ENCODE measurements at places on chromosomes 4 and X. TPM values are rescaled to one million over a fixed set of nuclear protein-coding genes. Genes with fewer than 3 reads are reported as not detected.
A peak's percentile ranks its signal among the peaks of the same experiment; 100 is the strongest.

DNA sequence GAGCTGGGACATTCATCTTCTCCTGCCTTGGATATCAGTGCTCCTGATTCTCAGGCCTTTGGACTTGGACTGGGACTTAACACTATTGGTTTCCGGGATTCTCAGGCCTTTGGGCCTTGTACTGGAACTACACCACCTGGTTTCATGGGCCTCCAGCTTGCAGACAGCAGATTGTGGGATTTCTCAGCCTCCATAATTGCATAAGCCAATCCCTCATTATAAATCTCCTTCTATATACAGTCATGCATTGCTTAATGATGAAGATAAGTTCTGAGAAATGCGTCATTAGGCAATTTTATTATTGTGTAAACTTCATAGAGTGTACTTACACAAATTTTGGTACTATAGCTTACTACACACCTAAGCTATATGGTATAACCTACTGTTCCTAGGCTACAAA is 8.9 kb upstream of the CCNG2 start:
- no peak for DNase-seq

- DNase-seq, result no peak
These were observed 807 bp downstream of the HMX1 start for GRCh38 chr4:8870647-8871416.

DNA sequence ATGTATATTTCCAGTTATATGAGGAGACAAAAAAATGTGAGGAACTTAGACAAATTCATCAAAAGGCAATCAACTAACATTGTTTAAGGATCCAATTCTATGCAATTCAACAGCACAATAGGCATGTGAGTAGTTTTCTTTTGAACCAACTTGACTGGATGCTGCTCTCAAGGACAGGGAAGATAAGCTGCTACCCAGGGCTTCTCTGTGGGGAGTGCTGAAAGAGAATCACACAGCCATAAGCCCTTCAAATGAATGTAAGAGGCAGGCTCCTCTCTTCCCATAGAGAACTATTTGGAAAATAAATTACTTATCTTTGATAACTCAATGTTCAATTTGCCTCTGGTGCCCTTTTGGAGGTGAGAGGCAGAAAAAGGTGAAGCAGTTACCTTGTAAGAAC is 1413.6 kb downstream of the PCDH7 start:
- DNase-seq, result no peak

GRCh38 chrX:10280071-10280470 is 123.3 kb downstream of the CLCN4 start:
- DNase-seq, result no peak

GRCh38 chr4:34629451-34629850 is 1614.9 kb downstream of the ARAP2 start:
- no peak for DNase-seq

- peak; percentile 15 for DNase-seq
These were observed 182.2 kb downstream of the BMPR1B start for GRCh38 chr4:94939791-94940519.

DNA sequence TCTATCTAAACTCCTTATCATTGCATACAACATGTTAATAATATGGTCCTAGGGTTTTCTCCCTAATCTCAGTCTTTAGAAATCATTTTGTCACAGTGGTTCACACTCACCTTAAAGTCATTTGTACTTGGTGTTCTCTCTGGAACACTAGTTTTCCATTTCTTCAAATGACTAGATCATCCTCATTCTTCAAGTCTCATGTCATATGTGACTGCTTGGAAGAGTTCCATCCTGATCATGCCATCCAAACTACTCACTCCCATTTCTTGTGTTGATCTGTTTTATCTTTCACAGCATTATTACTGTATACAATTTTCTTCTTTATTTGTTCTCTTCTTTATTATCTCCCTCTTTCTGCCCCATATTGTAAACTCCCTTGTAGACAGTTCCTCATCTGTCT is 66.5 kb downstream of the HTR2C start:
- DNase-seq, result no peak

DNA sequence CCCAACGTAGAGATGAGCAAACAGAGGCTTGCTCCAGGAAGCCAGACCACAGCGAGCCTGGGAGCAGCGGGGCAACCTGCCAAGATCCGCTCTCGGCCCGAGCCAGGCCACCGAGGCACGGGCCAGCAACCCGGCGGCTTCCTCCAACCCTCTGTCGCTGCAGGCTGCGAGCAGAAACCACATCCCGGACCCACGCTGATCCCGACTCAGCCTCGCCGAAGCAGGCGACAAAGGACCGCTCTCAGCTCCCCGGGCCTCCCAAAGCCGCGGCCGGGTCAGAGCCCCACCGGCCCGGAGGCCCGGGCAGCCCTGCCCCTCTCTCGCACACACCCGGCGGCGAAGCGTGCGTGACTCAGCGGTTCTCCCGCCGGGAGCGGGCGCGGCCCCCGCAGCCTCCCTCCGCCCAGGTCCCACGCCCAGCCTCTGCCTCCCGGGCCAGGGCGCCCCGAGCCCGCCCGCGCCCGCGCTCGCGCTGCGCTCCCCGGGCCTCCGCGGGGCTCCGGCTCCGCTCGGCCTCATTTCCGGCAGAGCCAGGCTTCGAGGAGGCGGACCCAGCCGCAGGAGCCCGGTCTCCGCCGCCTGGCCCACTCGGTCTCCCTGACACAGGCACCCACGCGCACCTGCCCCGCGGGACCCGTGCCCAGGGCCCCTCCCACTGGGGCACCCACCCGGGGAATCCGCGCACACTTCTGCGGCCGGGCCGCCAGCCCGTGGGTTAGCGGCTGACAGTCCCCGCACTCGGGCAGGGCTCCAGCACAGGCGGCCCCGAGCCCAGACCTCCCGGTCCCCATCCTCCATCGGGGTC is 1.7 kb downstream of the PPP2R2C start:
- peak; percentile 34 for DNase-seq

DNA sequence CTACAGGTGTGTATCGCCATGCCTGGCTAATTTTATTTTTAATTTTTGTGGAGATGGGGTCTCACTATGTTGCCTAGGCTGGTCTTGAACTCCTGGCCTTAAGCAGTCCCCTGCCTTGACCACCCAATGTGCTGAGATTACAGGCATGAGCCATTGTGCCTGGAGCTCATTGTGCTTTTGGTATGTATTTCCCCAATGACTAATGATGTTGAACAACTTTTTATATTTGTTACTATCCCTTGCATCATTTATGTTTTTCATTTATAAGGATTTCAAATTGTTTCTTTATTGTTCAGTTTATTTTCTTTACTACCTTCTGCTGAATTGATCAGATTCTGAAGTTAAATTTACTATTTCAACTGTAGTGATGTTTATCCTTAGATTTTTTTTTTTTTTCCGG is 199.7 kb downstream of the CEP135 start:
- DNase-seq, result no peak

GRCh38 chrX:56066016-56066415 is 166.1 kb upstream of the KLF8 start:
- DNase-seq, result no peak

GRCh38 chrX:40176351-40177116 is 78.8 kb upstream of the BCOR start:
- no peak for DNase-seq

- DNase-seq, result no peak
These were observed 95.6 kb upstream of the CBR4 start for GRCh38 chr4:169105620-169106019.

GRCh38 chr4:112523008-112523721 is 7.2 kb upstream of the NEUROG2 start:
- DNase-seq, result no peak

DNA sequence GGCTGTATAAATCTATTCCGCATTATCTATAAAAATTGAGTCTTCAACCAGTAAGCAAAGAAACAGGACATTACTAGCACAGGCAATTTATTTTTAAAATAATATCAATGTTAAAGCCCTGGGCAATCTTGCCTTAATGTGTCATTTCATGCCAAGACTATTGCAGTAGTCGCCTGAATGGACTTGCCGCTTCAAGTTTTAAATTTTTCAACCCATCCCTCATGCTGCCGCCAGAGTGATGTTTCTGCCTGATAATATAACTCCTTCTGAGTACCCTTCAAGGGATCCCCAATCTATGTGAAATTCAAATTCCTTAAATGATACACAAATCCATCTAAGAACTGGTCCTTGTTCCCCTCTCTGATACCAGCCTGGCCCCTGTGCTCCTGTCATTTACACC is 66.9 kb downstream of the PRSS12 start:
- no peak for DNase-seq

- DNase-seq, result no peak
These were observed 2.7 kb downstream of the BEX3 start for GRCh38 chrX:103378990-103379389.

DNA sequence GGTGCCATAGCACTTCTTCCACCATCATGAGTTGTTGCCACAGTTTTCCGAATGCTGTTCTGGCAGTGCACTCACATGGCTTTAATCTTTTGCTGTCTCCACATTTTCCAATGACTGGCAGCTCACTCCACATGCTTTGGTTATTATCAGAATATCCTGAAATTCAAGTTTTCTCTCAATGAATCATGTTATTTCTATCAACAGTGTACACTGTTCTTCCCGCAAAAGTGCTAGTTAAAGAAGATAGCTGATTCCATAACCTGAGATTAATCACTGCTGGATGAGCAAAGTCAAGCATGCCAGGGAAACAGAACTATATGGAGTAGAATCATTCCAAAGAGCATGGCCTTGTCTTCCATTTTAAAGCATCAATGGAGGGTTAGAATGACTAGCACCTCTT is 14.6 kb upstream of the IL13RA2 start:
- no peak for DNase-seq

DNA sequence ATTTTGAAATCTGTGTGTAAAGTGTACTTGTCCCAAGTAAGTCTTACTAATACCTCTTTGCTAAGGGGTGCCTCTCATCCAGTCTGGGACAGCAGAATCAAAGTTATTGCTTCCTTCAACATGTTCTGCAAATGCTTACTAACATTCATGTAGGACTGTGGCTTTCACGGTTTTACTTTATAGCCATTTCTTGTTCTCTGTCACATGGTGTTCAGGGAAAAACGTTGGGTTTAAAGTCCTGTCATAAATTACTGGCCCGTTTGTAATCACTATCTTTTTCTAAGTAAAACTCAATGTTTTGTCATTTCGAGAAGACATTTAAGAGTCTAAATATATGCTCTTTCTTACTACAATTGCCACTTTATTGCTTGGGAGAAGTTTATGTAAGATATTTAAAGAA is 321.1 kb downstream of the STIM2 start:
- DNase-seq, result no peak

DNA sequence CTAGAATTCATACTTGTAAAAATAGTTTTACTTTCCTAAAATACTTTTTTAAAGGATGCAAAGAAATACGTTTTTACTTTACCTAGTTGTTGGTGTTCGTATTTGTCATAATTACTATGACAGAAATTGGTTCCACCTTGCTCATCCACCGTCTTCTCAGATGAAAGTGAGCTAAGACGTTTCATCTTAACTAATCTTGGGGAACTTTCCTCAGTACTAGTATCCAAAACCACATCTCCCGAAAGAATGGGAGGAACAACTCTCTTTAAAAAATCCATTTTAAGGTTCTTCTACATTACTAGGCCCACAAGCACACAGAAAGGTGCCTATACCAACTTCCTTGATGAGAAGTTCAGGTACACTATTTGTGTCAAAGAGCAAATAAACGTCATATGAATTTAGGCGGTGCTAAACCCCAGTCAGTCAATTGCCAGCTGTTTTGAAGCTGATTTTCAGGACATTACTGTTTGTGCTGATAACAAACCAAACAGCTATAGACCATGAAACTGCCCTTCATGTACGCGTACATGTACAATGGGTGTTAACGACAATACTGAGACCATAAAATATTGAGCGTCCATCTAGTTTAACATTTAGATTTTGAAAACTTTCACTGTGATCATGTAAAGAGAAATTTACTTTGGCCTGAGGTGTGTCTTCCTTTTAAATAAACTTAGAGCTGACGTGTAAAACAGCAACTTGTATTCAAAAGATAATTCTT is 99.1 kb downstream of the FRYL start:
- no peak for DNase-seq

- DNase-seq, result no peak
These were observed 9.4 kb upstream of the HERC5 start for GRCh38 chr4:88447371-88448095.

- no peak for DNase-seq
These were observed 60.0 kb downstream of the FHDC1 start for GRCh38 chr4:152996111-152996571.

GRCh38 chr4:186151499-186151898 is 39.9 kb upstream of the CYP4V2 start:
- no peak for DNase-seq

- DNase-seq, result no peak
These were observed 33.4 kb downstream of the RPS6KA3 start for GRCh38 chrX:20233336-20233735.

DNA sequence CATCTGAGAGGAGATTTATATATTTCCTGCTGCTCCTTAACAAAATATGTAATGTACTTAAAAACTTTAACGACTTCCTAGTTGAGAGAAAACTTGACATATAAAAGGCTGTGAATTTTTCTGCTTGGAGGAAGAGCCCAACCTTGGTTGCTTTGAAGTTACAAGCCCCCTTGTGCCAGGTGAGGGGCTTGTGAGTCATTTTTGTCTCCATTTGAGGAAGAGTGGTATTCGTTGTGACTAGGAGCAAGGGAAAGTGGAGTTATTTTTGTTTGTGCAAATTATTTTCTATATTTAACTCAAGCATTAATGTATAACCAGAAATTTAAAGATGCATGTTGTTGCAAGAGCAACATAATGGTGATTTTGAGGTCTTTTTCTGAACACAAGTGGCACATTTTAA is 99.0 kb upstream of the DDX3X start:
- DNase-seq, result no peak

GRCh38 chr4:57110640-57111511 is 691 bp upstream of the IGFBP7 start:
- peak; percentile 43 for DNase-seq

GRCh38 chr4:124322234-124323065 is 390.1 kb downstream of the ANKRD50 start:
- peak; percentile 38 for DNase-seq

DNA sequence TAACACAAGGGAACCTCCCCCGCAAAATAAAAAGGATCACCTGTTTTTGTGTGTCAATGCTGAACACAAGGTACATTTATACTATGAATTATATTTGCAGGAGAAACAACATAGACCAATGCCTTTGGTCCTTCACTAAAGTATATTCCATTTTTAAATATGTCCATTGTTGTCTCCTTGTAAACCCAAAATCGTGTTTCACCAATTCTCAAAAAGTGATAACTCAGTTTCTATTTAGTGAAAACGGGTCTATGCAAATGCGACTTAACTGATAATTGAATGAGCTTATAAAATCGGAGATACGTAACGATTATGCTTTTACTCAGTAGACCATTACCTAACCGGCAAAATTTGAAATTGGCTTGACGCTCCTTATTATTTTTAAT is 2.1 kb downstream of the BRWD3 start:
- no peak for DNase-seq

AKAP14 gene
- not detected for total RNA-seq

MMRN1 gene
- not detected for total RNA-seq

CC2D2A gene
- 16.3 TPM for total RNA-seq

NAT8L gene
- 0.45 TPM for total RNA-seq

IGSF1 gene
- total RNA-seq, result 1.9 TPM

MOSPD2 gene
- total RNA-seq, result 6.6 TPM

IL3RA gene
- 1.1 TPM for total RNA-seq

VCX3B gene
- 316 TPM for total RNA-seq

ERCC6L gene
- 13.1 TPM for total RNA-seq

All from H4 (cell line).